Body of pancreas (tissue), 4 donors: ENCODE measurements at places on chromosomes 11 and 22. TPM values are rescaled to one million over a fixed set of nuclear protein-coding genes. Genes with fewer than 3 reads are reported as not detected.

DNA sequence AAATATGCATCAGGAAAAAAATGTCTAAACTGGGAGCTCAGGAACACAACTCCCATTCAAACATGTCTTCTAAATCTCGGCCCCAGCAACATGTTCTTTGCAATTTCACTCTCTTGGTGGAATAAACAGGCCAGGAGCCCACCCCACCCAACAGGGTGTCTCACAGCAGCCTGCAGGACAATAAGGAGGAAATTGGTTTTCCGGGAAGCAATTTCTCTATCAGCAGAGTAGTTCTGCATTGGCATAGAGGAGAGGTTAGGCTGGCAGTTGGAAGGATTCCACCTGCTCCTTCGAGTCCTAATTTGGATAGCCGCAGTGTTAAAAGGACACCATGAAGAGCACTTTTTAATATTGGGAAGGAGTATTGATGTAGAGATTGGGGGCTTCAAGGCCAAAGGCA is 55.9 kb upstream of the BARX2 start:
- no peak for DNase-seq
- H3K4me1 ChIP-seq, result peaks cover 75% of the 10 kb centered on the region
- H3K36me3 ChIP-seq, result no peaks in the 10 kb centered on the region
- no peak overlapping the region for H3K27ac ChIP-seq
- no peak overlapping the region for H3K4me3 ChIP-seq

DNA sequence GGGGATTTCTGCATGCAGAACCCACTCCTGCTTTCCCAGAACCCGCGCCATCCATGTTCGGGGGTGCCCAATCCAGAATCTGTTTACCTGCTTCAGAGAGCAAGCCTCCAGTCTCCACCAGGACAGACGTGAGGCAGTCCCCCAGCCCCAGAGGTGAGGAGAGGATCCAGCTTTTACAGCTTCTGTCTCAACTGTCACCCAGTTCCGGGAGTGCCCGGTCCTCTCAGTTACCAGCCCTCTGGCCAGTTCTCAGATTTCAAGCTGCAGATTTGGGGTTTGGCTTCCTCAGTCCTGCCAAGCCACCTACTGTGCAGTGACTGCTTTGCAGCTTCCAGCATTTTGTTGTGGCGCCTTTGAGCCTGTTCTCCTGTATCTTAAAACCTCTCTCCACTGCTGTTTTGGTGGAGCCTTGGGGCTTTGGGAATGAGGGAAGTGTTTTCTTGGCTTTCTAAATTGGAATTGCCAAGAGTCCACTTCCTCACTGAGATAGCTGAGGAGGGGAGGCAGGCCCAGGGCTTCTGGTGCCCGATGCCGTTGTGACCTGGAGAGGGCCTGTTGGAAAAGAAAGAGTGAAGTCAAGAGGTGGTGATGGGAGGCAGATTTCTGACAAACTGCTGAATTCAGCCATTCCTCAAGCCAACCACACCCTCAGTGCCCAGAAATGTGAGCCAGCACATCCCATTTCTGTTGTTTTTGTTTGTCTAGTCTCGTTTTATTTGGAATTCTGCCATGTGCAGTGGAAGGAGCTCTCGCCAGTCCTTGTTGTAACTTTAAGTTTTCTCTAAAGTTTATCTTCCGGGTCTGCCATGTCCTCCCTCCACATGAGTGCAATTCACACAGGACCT is 513.4 kb downstream of the TBC1D22A start:
- no peak for DNase-seq
- no peak overlapping the region for H3K4me3 ChIP-seq
- no peaks in the 10 kb centered on the region for H3K36me3 ChIP-seq
- no peaks in the 10 kb centered on the region for H3K4me1 ChIP-seq
- H3K27me3 ChIP-seq, result peaks cover 8% of the 10 kb centered on the region

GRCh38 chr11:93840180-93840579 is 10.2 kb downstream of the VSTM5 start:
- no peak overlapping the region for H3K27ac ChIP-seq
- H3K36me3 ChIP-seq, result no peaks in the 10 kb centered on the region
- no peaks in the 10 kb centered on the region for H3K4me1 ChIP-seq
- no peaks in the 10 kb centered on the region for H3K27me3 ChIP-seq
- H3K4me3 ChIP-seq, result no peak overlapping the region

DNA sequence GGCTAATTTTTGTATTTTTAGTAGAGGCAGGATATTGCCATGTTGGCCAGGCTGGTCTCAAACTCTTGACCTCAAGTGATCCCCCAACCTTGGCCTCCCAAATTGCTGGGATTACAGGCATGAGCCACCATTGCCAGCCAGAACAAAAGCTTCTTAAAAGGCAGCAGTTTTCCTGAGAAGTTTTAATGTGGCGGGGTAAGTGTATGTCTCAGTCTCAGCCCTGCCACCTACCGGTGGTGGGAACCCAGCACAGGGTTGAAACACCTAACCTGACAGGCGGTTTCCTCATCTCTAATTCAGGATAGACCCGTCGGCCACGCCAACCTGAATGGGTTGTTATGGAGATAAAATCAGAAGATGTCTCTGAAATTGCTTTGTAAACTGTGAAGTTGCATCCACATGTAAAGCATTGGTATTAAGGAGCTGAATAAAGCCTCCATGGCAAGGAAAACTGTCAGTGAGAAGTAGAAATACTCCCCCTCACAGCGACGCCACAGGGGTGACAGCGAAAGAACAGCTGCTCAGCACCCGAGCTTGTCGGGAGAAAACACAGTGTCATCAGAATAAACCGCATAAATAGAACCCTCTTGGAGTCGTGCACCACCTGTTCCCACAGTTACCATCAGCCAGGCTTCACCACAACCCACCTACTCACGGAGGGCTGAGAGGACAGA is 165.9 kb upstream of the NCAM1 start:
- peak; percentile 35 for DNase-seq
- no peak overlapping the region for H3K27ac ChIP-seq
- no peaks in the 10 kb centered on the region for H3K36me3 ChIP-seq
- no peaks in the 10 kb centered on the region for H3K4me1 ChIP-seq
- no peaks in the 10 kb centered on the region for H3K27me3 ChIP-seq

GRCh38 chr22:24418786-24419474 is 8.5 kb upstream of the ADORA2A start:
- peaks cover 7% of the 10 kb centered on the region for H3K4me1 ChIP-seq
- H3K4me3 ChIP-seq, result no peak overlapping the region
- DNase-seq, result no peak

DNA sequence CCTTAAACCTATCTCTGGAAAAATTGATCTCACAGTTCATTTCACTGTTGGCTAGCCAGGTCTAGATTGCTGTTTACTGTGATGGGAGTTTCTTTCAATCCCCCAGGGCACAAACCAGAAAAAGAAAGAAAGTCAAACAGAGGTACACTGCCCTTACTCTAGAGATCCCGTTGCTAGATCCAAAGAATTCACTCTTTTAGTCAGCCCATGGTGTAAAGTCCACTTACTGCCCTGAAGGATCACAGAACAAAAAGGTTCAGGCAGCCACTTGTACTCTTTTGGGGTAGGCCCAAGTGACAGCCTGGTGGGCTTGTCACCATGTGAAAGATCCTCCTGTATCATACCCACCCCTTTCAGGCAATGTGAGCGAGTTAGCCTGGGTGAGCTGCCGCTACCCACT is 162.6 kb upstream of the CCDC179 start:
- DNase-seq, result no peak
- H3K36me3 ChIP-seq, result no peaks in the 10 kb centered on the region
- H3K4me3 ChIP-seq, result no peak overlapping the region
- H3K4me1 ChIP-seq, result no peaks in the 10 kb centered on the region
- H3K27ac ChIP-seq, result no peak overlapping the region
- H3K27me3 ChIP-seq, result no peaks in the 10 kb centered on the region

DNA sequence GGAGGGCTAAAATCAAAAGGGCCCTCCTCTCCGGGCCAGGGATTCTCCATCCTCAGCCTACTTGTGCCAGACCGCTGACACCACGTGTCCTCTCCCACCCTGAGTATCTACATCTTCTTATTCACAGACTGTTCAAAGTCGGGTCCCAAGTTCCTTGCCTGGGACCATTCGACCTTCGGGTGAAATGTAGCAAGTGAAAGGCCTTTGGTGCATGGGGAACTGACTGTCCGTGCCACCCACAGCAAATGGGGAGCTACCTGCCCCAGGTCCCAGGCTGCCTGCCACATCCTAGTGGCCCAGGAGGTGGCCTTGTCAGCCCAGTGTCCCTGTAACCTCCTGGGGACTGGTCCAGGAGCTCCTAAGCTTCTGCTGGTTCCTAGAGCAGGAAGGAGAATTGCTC is 67.3 kb downstream of the RTL6 start:
- DNase-seq, result no peak
- no peaks in the 10 kb centered on the region for H3K27me3 ChIP-seq
- no peak overlapping the region for H3K27ac ChIP-seq
- no peak overlapping the region for H3K4me3 ChIP-seq

DNA sequence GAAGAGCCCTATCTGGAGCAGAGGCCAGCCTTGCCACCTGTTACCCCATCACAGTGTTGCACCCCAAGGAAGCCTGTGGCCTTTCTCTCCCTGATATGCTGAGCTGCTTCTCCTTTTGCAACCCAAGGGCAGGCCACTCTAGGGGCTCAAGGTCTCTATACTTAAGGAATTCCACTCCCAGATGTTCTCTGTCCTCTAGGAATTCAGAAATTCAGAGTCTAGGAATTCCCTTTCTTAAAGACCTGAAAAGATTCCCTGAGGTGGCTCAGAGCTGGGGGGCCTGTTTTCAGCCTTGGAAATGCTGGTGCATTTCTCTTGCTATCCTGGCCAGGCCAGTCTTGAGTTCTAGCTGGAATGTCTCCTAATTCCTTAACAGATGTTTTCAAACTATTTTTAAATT is 68.0 kb upstream of the OLFML1 start:
- H3K27ac ChIP-seq, result no peak overlapping the region
- no peak overlapping the region for H3K4me3 ChIP-seq
- no peaks in the 10 kb centered on the region for H3K4me1 ChIP-seq
- H3K36me3 ChIP-seq, result no peaks in the 10 kb centered on the region
- no peak for DNase-seq

GRCh38 chr11:132248580-132248979 is 878.2 kb downstream of the NTM start:
- no peaks in the 10 kb centered on the region for H3K36me3 ChIP-seq
- H3K4me3 ChIP-seq, result no peak overlapping the region
- DNase-seq, result no peak
- H3K4me1 ChIP-seq, result no peaks in the 10 kb centered on the region
- H3K27ac ChIP-seq, result no peak overlapping the region

DNA sequence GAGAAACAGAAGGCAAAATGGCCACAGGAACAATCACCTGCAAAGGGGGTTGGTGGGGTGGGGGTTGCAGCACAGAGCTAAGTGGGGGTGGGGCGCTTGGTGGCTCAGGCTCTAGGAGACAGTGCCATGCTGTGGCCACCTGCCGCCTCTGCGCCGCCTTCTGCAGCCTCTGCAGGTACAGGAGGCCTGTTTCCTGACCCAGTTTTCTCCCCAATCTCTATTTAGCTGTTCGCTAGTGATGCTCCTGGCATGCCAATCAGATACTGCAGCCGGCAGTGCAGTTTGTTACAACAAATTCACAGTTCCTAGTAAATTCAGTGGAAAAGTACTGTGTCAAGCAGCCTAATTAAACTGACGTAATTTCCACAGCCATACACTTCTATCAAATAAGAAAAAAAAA is 106.4 kb downstream of the SERGEF start:
- peak; percentile 18 for DNase-seq
- no peaks in the 10 kb centered on the region for H3K27me3 ChIP-seq
- H3K36me3 ChIP-seq, result no peaks in the 10 kb centered on the region
- no peaks in the 10 kb centered on the region for H3K4me1 ChIP-seq
- no peak overlapping the region for H3K4me3 ChIP-seq

GRCh38 chr11:99979042-99979441 is 708.0 kb upstream of the ARHGAP42 start:
- no peaks in the 10 kb centered on the region for H3K36me3 ChIP-seq
- no peak overlapping the region for H3K4me3 ChIP-seq
- DNase-seq, result no peak
- no peaks in the 10 kb centered on the region for H3K4me1 ChIP-seq
- no peak overlapping the region for H3K27ac ChIP-seq
- H3K27me3 ChIP-seq, result no peaks in the 10 kb centered on the region

DNA sequence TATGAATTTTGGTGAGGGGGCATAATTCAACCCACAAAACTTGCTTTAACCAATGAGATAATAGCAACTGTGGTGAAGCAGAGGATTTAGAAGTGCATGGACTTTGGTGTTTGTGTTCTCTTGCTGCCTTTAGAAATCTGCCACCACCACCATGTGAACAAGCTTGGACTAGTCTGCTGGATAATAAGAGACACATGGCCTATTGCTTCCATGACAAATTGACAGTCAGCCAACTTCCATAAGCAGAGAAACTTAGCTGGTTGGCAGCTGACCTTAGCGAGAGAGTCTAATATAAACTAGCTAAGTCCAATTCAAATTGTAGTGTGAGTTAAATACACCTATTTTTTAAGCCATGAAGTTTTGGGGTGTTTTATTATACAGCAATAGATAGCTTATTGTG is 482.1 kb upstream of the ANO5 start:
- no peak overlapping the region for H3K27ac ChIP-seq
- no peaks in the 10 kb centered on the region for H3K27me3 ChIP-seq
- no peaks in the 10 kb centered on the region for H3K4me1 ChIP-seq
- no peaks in the 10 kb centered on the region for H3K36me3 ChIP-seq

GRCh38 chr11:17413414-17414316 is 25.2 kb upstream of the KCNJ11 start:
- H3K4me1 ChIP-seq, result peaks cover 44% of the 10 kb centered on the region
- H3K4me3 ChIP-seq, result no peak overlapping the region
- peak; percentile 97 for DNase-seq
- H3K36me3 ChIP-seq, result no peaks in the 10 kb centered on the region

- H3K27me3 ChIP-seq, result no peaks in the 10 kb centered on the region
- peaks cover 59% of the 10 kb centered on the region for H3K4me1 ChIP-seq
- no peak within 1 kb of the TSS for H3K4me3 ChIP-seq
These were observed at the start of gene FREY1 for GRCh38 chr11:45906965-45907611. TSS of gene FREY1 (minus strand) at chr11:45907271. CDS start at chr11:45907245, 26 bp downstream.

- H3K36me3 ChIP-seq, result no peaks in the 10 kb centered on the region
- H3K27me3 ChIP-seq, result no peaks in the 10 kb centered on the region
- no peak overlapping the region for H3K27ac ChIP-seq
- no peak overlapping the region for H3K4me3 ChIP-seq
These were observed 64.3 kb upstream of the ZC3H12C start for GRCh38 chr11:110028921-110029320.

DEUP1 gene
- total RNA-seq, result 0.99 TPM

CFAP300 gene
- not detected for total RNA-seq

APOA4 gene
- not detected for total RNA-seq

OR5I1 gene
- not detected for total RNA-seq

MMP10 gene
- total RNA-seq, result not detected

SLC25A17 gene
- total RNA-seq, result 7.6 TPM

CCDC116 gene
- not detected for total RNA-seq

CDON gene
- total RNA-seq, result 5.6 TPM

MS4A12 gene
- total RNA-seq, result not detected

L3MBTL2 gene
- 5.7 TPM for total RNA-seq

DDIAS gene
- total RNA-seq, result not detected

PHF21B gene
- under 0.01 TPM for total RNA-seq

BCO2 gene
- 4.2 TPM for total RNA-seq

RIC8A gene
- 88.5 TPM for total RNA-seq
